ENCODE measurements at places on chromosomes 16 and 17.

GRCh38 chr17:12398441-12399051 is 267.1 kb upstream of the MYOCD start:
- DNase-seq: no peak

- DNase-seq: no peak
These were observed 201.0 kb upstream of the NLRP1 start for GRCh38 chr17:5785338-5785737.

- DNase-seq: no peak
These were observed 4.1 kb downstream of the ZNF688 start for GRCh38 chr16:30567160-30567990.

DNA sequence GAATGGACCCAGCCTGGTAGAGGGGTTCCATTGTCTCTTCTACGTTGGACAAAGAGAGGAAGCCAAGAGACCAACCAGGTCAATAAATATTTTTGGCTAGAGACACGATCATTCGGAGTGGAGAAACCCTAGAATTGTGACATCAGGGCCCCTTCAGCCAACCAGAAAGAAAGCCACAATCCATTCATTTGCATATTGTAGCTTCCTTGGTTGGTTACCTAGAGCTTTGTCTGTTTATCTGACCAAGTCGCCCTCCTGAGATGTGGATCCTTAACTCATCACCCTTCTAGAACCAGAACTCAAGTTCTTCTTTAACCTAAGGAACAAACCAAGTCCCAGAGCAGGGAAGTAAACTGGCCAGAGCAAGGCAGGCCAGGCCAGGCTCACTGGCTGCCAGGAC is at the start of gene CCDC182:
Gene CCDC182, minus strand, starts transcription at position 58 of the 400 bp plus-strand sequence. Its CDS starts 27 bp downstream, at position 31.
- DNase-seq: no peak

- DNase-seq: no peak
These were observed 48.8 kb downstream of the RPA1 start for GRCh38 chr17:1878419-1879121.

- no peak for DNase-seq
These were observed 131.0 kb downstream of the CCDC144A start for GRCh38 chr17:16820979-16821543.

- DNase-seq: peak; percentile 99
These were observed 48.4 kb upstream of the SKAP1 start for GRCh38 chr17:48478224-48479013.

GRCh38 chr17:49193513-49194296 is 16.7 kb downstream of the GNGT2 start:
- DNase-seq: peak; percentile 71

DNA sequence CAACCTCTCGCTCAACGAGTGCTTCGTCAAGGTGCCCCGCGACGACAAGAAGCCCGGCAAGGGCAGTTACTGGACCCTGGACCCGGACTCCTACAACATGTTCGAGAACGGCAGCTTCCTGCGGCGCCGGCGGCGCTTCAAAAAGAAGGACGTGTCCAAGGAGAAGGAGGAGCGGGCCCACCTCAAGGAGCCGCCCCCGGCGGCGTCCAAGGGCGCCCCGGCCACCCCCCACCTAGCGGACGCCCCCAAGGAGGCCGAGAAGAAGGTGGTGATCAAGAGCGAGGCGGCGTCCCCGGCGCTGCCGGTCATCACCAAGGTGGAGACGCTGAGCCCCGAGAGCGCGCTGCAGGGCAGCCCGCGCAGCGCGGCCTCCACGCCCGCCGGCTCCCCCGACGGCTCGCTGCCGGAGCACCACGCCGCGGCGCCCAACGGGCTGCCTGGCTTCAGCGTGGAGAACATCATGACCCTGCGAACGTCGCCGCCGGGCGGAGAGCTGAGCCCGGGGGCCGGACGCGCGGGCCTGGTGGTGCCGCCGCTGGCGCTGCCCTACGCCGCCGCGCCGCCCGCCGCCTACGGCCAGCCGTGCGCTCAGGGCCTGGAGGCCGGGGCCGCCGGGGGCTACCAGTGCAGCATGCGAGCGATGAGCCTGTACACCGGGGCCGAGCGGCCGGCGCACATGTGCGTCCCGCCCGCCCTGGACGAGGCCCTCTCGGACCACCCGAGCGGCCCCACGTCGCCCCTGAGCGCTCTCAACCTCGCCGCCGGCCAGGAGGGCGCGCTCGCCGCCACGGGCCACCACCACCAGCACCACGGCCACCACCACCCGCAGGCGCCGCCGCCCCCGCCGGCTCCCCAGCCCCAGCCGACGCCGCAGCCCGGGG is 1.3 kb downstream of the FOXC2 start:
- no peak for DNase-seq

DNA sequence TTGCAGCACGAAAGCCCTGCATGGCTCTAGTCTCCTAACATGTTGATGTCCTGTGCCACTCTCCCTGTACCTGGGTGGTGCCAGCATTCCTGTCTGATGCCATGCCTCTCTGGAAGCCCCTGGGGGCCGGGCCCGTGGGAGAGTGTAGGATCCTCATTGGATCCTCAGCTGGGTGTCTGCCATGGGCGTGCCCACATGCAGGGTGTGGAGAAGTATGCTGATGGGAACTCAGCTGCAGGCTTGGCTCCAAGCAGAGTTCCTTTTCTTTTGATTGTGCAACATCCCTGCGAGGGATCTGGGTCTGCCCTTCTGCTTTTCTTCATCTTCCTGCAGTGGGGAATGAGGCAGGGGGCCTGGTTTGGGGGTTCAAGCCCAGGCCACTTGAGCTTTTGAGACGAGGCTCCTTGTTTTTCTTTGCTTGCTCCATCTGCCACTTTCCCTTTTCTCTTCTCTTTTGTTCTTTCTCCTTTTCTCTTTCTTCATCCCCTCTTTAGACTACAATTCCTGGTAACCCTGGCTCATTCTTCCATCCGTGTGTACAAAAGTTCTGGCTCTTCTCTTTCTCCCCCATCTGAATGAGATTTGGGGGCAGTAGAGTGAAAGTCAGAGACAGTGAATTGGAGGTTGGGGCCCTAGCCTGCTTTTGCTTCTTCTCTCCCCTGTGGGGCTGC is 32.9 kb downstream of the KSR1 start:
- peak; percentile 26 for DNase-seq

DNA sequence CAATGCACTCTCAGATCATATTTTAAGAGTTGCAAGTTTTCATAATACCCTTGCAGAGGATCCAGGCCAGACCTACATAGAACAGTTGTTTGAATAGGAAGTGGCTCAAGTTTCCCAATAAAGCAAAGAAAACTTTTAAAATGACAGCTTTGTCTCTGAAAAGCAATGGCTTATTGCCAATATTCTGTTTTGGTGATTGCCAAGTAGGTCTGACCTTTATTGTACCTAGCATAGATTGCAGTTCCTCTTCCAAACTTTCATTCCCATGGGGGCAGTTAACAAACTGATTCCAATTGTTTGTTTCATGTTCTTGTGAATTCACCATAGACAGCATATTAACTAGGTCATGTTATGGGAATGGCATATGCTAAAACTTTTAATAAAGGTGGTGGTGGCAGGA is 664.6 kb upstream of the CA10 start:
- DNase-seq: no peak

- DNase-seq: no peak
These were observed 98.6 kb upstream of the AXIN2 start for GRCh38 chr17:65660078-65660477.

DNA sequence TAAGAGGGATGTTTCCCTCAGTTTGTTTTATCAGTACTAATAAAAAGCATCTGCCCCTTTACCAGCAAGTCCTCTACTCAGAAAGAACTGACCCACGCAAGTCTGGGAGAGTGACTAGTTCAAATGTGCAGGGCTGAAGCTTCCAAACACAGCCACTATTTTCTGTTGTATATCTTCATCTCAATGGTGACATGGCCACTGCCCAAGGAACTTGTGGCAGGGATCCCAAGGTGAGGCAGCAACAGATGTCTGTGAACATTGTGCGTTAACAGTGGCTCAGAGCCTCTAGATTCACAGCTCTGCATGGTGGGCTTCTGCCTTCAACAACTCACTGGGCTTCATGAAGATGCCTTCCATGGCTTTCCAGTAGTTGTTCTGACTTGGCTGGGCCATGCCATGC is 3.7 kb upstream of the BLTP2 start:
- no peak for DNase-seq

- no peak for DNase-seq
These were observed 192.4 kb downstream of the RAB11FIP4 start for GRCh38 chr17:31583772-31584356.

DNA sequence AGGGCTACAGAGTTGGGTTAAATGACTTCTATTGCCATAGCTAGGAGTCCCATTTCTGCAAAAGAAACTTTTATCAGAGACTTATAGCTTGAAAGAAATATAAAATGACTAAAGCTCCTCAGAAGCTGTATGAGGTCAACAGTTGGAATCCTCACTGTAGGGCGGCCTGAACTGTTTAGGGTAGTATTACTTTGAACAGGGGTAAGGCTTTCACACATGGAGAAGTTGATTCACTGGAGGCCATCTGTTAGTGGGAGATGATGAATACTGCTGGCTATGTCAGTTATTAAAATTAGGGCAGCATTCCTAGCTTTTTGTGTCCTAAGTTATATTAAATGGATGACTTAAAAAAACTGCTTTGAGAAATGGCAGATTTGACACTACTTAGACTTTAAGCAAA is 6.0 kb downstream of the TTC19 start:
- DNase-seq: no peak

DNA sequence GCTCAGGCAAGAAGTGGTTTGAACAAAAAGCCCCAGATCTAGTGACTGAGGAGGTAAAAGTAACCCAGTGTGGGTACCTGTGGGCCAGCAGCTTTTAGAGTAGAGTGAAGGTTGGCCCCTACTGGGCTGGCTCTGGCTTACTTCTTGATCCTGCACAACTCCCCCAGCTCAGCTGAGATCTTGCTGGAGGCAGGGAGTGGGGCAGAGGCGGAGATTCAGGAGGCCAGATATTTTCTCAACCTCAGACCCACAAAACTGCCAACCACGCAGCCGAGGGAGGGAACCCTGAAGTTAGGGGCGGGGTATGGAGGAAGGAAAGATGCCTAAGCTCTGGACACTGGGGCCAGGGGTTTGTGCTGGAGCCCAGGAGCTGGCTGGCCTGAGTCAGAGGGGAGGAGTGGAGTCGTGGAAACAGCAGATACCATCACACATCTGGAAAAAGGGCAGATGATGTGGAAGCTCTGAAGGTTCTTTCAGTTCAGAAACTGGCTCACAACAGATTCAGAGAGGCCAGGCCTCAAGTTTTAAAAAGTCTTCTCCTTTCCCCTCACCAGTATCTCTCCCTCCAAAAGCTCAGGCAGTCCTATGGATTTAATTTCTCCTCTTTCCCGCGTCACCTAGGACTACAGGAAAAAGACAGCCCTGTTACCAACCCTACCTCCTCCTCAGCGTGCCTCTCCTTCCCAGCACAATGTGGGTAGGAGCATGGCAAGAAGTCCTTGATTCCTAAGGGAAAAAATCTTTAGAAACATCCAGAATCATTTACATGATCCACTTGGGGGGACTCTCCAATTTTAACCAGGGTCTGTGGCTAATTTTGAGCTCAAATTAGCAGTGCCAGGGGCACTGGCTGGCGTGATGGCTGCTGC is 48.1 kb downstream of the MYO18A start:
- DNase-seq: no peak

- DNase-seq: peak; percentile 78
These were observed at the start of gene RSKR for GRCh38 chr17:28613931-28614381. Gene RSKR (minus strand): TSS chr17:28614185. CDS start chr17:28614161, 24 bp downstream.

DNA sequence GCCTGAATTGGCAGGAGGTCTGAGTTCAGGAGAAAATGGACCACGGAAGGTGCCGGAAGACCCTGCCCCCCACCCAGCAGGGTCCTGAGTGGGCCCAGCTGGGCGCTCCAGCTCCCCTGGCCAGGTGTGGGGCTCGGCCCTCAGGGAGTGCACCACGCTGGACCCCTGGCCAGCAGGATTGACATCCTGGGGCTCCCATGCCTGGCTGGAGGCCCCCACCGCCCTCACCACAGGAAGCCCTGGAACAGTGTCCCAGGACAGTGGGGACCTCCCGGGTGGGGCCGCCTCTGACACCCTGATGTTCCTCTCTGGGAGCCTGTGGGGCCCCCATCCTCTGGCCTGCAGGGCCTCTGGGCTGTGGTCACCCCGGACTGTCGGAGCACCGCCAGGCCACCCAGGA is 28.1 kb upstream of the CACNA1H start:
- DNase-seq: no peak

DNA sequence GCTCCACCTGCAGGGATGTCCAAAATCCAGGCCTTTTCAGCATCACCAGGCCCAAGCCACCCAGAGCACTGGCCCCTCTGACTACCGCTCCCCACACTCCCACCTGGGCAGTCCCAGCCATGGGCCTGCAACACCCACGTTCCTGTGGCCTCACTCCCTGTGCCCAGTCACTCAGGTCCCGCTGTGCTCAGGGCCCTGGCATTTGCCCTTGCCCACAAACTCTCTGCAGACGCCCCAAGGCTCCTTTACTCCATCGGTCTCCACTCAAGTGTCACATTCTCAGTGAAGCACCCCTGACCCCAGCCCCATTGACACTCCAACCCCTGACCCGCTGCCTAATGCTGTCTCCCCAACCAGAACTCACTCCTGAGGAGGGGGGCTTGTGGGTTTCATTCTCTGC is 23.6 kb downstream of the MPG start:
- no peak for DNase-seq

DNA sequence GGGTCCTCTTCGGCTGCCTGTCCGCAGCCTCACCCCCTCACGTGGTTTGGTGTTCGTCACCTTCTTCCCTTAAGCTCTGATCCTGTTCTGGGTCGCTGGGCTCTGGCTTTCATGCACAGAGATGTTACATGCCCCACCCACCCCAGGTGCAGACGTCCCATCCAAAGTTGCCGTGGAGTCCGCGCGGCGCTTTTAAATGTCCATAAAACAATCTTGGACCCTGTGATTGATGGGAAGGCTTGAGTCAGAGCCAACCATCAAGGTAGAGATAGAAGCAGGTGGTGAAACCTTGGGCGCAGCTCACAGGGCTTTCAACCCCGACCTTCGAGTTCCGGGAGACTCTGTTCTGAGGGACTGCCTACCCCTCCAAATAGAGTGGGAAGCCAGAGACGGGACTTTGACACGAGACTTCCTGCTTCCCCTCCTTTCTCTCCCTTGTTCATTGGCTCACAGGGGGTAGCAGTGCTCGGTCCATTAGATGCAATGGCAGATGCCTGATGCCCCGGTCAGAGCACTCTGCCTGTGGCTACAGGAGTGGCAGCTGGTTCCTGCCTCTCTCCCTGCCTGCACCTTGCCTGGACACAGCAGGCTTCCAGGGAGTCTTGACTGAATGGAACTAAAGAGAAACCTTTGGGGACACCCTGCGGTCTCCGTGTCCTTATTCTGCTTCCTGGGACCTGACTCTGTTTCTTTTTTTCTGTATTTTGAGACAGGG is 4.0 kb downstream of the ENGASE start:
- no peak for DNase-seq

DNA sequence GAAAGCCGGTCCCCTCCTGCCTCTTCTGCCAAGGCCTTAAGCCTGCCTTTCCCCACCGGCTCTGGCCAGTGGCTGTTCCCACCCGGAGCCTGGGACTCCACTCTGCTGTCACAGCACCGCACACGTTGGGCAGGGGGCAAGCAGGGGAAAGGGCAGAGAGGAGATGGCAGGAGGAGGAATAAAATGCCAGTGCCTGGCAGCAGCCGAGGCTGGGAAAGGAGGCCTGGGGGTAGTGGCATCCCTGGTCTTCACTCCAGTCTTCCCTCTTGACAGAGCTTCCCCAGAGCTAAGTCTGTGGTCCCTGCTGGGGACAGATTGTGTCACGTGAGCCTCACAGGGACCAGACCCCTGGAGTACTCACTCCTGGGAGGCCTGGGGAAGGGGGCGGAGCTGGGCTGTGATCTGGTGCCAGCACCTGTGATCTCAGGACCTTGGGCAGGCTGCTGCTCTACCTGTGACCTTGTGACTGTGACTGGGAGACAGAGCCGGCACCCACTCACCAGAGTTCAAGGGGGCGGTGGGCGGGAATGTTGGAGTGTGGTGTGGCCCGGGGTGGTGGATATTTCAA is 97.2 kb upstream of the GSE1 start:
- DNase-seq: no peak

- no peak for DNase-seq
These were observed 128.8 kb downstream of the FOXL1 start for GRCh38 chr16:86707171-86707570.
